CD8-positive, alpha-beta memory T cell (primary cell): ENCODE measurements at places on chromosomes 6 and 20. TPM values are rescaled to one million over a fixed set of nuclear protein-coding genes. Genes with fewer than 3 reads are reported as not detected.

GRCh38 chr20:19095762-19096161 lies 116.7 kb upstream of the SLC24A3 start:
- H3K27me3 ChIP-seq, result no peaks in the 10 kb centered on the region
- H3K4me1 ChIP-seq, result no peaks in the 10 kb centered on the region
- H3K27ac ChIP-seq, result no peak overlapping the region
- no peak for DNase-seq
- no peaks in the 10 kb centered on the region for H3K36me3 ChIP-seq

DNA sequence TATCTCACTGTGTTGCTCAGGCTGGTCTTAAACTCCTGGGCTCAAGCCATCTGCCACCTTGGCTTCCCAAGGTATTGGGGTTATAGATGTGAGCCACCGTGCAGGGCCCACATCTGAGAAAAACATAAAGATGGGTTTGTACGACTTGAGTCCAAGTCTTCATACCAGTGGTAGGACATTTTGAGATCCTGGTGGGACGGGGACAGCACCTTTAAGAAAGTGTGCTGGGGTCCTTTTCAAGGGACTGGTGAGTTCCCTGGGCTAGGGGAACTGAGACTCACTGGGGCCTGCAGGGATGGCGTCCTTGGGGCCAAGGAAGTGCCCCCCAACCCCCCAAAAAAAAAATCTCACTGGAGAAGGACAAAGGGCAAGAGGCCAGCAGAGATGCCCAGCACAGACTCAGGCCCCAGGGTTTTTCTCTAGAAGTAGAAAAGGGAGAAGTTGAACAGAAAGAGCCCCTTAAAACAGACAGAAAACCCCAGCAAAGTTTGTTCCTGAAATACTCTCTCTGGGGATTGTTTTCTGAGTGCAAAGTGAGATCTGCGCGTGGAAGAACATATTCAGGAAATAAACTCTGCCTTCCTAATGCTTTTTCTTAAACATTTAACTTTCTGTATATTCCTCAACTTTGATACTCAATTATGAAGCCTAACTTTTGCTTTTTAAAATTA lies 10.7 kb downstream of the OSBPL2 start:
- no peaks in the 10 kb centered on the region for H3K4me1 ChIP-seq
- no peak for DNase-seq
- H3K36me3 ChIP-seq, result no peaks in the 10 kb centered on the region
- H3K4me3 ChIP-seq, result no peak overlapping the region
- no peaks in the 10 kb centered on the region for H3K27me3 ChIP-seq

GRCh38 chr6:150201772-150202329 lies 59.0 kb downstream of the PPP1R14C start:
- no peaks in the 10 kb centered on the region for H3K4me1 ChIP-seq
- no peaks in the 10 kb centered on the region for H3K36me3 ChIP-seq
- no peak overlapping the region for H3K27ac ChIP-seq
- no peaks in the 10 kb centered on the region for H3K27me3 ChIP-seq
- no peak for DNase-seq

GRCh38 chr20:2122936-2123335 lies 21.3 kb downstream of the STK35 start:
- no peak overlapping the region for H3K27ac ChIP-seq
- H3K4me1 ChIP-seq, result peaks cover 43% of the 10 kb centered on the region
- no peaks in the 10 kb centered on the region for H3K27me3 ChIP-seq

GRCh38 chr6:40170856-40171255 lies 236.6 kb upstream of the MOCS1 start:
- H3K4me1 ChIP-seq, result no peaks in the 10 kb centered on the region
- H3K27me3 ChIP-seq, result no peaks in the 10 kb centered on the region
- no peak overlapping the region for H3K27ac ChIP-seq

- DNase-seq, result no peak
- H3K4me3 ChIP-seq, result no peak overlapping the region
- no peaks in the 10 kb centered on the region for H3K36me3 ChIP-seq
- H3K4me1 ChIP-seq, result no peaks in the 10 kb centered on the region
Observed at GRCh38 chr6:146870760-146871159, 272.0 kb downstream of the ADGB start.

GRCh38 chr20:62872184-62872847 lies 10.7 kb upstream of the TCFL5 start:
- no peak overlapping the region for H3K4me3 ChIP-seq
- DNase-seq, result no peak
- no peak overlapping the region for H3K27ac ChIP-seq
- no peaks in the 10 kb centered on the region for H3K36me3 ChIP-seq

GRCh38 chr20:44594730-44595129 lies 12.4 kb downstream of the PKIG start:
- H3K36me3 ChIP-seq, result no peaks in the 10 kb centered on the region
- H3K27me3 ChIP-seq, result no peaks in the 10 kb centered on the region
- no peak overlapping the region for H3K27ac ChIP-seq
- H3K4me3 ChIP-seq, result no peak overlapping the region

DNA sequence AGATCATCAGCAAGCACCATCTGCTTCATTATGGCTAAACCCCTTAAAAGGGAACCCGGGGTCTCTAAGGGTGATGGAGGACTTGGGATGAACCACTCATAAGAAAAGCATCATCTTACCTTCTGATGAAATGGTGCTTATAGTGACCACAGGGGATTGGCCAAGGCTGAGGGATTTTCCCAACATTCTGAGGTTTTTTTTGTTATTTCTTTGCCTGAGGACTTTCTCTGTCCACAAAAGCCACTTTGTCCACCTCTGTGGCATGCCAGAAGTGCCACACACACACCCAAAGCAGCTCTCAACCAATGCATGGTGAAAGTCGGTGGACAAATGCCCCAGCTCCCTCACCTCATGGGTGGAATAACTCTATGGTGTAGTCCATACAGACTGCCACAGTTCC lies 79.3 kb upstream of the TOP1 start:
- no peaks in the 10 kb centered on the region for H3K36me3 ChIP-seq
- DNase-seq, result no peak
- no peak overlapping the region for H3K27ac ChIP-seq
- H3K4me1 ChIP-seq, result no peaks in the 10 kb centered on the region
- no peaks in the 10 kb centered on the region for H3K27me3 ChIP-seq
- H3K4me3 ChIP-seq, result no peak overlapping the region

DNA sequence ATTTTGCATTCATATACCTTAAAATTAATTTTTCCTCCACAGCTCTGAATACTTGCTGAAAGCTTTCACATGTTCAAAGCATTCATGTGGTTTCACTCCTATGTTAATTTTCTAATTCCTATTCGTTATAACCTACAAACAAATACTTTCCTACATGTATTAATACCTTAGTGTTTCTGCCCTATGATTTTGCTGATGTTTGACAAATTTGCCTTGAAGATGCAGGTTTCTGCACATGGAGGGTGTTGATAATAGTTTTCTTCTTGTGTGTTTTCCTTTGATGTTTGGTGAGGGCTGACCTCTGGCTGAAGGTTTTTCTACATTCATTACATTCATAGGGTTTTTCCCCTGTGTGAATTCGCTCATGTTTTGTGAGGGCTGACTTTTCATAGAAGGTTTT lies 49.3 kb upstream of the ELMO2 start:
- no peaks in the 10 kb centered on the region for H3K4me1 ChIP-seq
- H3K4me3 ChIP-seq, result no peak overlapping the region
- H3K27me3 ChIP-seq, result peaks cover 14% of the 10 kb centered on the region
- no peak for DNase-seq

The COL20A1 gene
- 0.04 TPM for total RNA-seq

The TENT5A gene
- total RNA-seq, result 0.57 TPM

- DNase-seq, result no peak
- H3K4me3 ChIP-seq, result no peak overlapping the region
Observed at GRCh38 chr6:169829786-169830185, 78.4 kb downstream of the ERMARD start.

The MUC22 gene
- total RNA-seq, result not detected

- no peaks in the 10 kb centered on the region for H3K36me3 ChIP-seq
- peaks cover 6% of the 10 kb centered on the region for H3K27me3 ChIP-seq
- no peak for DNase-seq
- no peak overlapping the region for H3K27ac ChIP-seq
- H3K4me3 ChIP-seq, result no peak overlapping the region
Observed at GRCh38 chr20:63065911-63066310, 59.1 kb upstream of the BHLHE23 start.

DNA sequence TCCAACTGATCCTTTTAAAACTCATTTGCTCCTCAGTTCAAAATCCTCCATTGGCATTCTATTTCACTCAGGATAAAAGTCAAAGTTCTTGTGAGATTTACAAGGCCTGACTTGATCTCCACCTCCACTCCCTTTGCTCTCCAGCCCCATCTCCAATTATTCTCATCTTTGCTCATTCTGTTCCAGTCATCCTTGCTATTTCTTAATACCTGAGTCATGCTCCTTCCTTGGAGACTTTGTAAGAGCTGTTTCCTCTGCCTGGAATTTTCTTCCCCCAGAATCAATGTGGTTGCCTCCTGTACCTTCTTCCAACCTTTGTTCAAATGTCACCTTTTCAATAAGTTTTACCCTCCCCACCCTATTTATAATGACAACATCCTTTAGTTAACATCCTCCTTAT lies 373.5 kb downstream of the HTR1B start:
- no peak for DNase-seq
- no peak overlapping the region for H3K4me3 ChIP-seq
- H3K4me1 ChIP-seq, result no peaks in the 10 kb centered on the region
- no peaks in the 10 kb centered on the region for H3K36me3 ChIP-seq
- no peaks in the 10 kb centered on the region for H3K27me3 ChIP-seq
- no peak overlapping the region for H3K27ac ChIP-seq

DNA sequence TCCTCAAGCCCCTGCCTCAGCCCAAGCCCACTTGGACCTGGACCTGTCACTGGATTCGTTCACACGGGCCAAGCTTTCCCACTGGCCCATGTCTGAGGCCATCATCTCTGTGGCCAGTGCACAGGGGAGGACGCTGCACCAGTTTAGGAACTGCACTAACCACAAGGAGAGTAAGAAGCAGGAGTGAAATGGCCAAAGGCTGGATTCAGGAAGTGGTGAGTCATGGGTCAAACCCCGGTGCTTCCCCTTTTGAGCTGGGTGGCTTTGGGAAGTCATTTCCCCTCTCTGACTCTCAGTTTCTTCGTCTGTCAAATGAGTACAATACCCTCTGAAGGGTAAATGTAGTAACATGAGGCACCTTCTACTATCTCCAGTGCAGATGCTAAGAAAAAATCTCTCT lies 87.9 kb downstream of the CD40 start:
- no peak overlapping the region for H3K27ac ChIP-seq
- H3K4me1 ChIP-seq, result peaks cover 20% of the 10 kb centered on the region
- no peaks in the 10 kb centered on the region for H3K36me3 ChIP-seq
- no peaks in the 10 kb centered on the region for H3K27me3 ChIP-seq

The VGLL2 gene
- total RNA-seq, result not detected

The RIPOR2 gene
- 58.2 TPM for total RNA-seq

The TCP11 gene
- not detected for total RNA-seq

- H3K36me3 ChIP-seq, result no peaks in the 10 kb centered on the region
- no peaks in the 10 kb centered on the region for H3K27me3 ChIP-seq
- no peaks in the 10 kb centered on the region for H3K4me1 ChIP-seq
- DNase-seq, result no peak
- no peak overlapping the region for H3K4me3 ChIP-seq
- no peak overlapping the region for H3K27ac ChIP-seq
Observed at GRCh38 chr6:20810727-20811108, 276.5 kb downstream of the CDKAL1 start.

The RAB44 gene
- total RNA-seq, result not detected

DNA sequence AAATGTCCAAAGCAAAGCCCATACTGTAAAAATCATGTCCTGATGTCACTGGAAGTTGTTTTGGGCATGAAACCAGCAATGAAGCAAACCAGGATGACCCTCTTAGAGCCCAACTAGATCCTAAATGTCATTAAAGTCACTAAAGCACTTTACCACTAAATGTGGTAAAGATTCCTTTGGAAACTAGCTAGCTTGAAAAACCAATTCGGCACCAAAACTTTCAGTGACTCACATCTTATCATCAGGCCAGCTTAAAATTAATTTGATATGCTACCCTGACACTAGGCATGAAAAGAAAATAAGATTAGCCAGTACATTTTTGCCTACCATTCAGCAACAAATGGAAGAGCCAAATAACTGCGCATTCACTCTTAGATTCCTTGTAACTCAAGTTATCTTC lies 145.8 kb downstream of the PACRG start:
- H3K27me3 ChIP-seq, result no peaks in the 10 kb centered on the region
- H3K4me3 ChIP-seq, result no peak overlapping the region
- no peaks in the 10 kb centered on the region for H3K4me1 ChIP-seq
- H3K36me3 ChIP-seq, result no peaks in the 10 kb centered on the region
- H3K27ac ChIP-seq, result no peak overlapping the region

DNA sequence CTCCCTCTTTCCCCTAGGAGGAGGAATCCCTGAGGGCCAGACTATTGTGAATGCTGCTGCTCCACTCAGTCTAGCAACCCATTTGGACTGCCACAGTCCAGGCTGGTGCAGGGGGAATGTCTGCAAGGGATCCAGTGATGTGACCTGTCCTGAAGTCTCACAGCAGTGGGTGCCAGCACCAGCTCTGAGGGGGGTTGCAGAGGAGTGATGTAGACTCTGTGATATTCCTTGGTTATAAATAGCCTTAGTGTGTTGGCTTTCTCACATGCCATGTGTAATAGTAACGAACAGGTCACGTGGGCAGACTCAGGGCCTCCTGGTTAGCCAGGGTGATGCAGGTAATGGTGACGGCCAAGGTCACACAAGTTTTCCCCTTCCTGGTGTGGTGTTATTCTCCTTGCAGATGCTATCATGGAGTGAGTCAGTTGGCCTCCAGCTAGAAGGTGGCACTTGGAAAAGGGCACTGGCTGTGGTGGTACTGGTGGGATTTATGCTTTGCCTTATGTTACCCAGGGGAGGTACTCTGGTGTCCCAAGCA lies 404.4 kb downstream of the UTRN start:
- H3K36me3 ChIP-seq, result no peaks in the 10 kb centered on the region
- no peaks in the 10 kb centered on the region for H3K27me3 ChIP-seq
- H3K4me1 ChIP-seq, result no peaks in the 10 kb centered on the region
